ENCODE measurements at places on chromosomes 11 and 22.

GRCh38 chr11:21896216-21896615 lies 296.7 kb upstream of the ANO5 start:
- DNase-seq: no peak

- DNase-seq: no peak
These were observed 231.7 kb upstream of the CARD18 start for GRCh38 chr11:105371311-105371710.

- peak; percentile 71 for DNase-seq
These were observed 146.3 kb downstream of the WNT7B start for GRCh38 chr22:45830531-45831245.

GRCh38 chr22:27462190-27462589 lies 339.4 kb downstream of the MN1 start:
- DNase-seq: no peak

- peak; percentile 58 for DNase-seq
These were observed 22.6 kb downstream of the ARHGEF17 start for GRCh38 chr11:73330569-73331093.

GRCh38 chr22:36455571-36456463 lies 25.6 kb downstream of the TXN2 start:
- DNase-seq: no peak

GRCh38 chr22:41171996-41172395 lies 33.1 kb upstream of the L3MBTL2 start:
- no peak for DNase-seq

DNA sequence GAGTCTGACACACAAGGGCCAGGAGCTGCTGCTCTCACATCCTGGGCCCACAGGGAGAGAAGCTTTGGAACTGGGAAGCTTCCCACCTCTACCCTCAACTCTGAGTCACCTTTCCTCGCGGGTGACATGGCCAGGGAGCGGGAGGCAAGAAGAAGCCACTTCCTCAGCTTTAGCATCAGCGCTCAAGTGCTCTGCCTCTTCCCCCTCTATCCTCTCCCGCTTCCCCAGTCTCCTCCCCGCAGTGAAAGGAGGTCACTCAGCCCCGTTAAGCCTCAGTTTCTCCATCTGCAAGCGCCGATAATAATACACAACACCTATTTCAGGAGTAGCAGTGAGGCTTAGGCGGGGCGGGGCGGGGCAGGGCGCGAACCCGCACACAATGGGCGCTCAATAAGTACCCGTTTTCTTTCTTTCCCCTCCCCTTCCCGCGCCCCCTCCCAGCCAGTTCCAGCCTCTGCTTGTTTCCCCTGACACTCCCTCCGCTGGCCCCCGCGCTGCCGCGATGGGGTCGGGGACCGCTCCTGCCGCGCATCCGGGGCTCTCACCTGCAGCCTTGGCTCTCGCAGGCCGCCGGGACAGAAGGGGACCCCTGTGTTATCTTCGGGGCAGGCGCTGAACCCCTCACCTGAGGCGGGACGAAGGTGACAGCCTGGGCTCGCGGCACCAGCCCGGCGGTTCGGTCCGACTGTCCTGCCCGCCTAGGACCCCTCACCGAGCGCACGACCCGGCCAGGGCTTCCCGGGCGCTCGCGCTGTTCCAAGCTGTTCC lies 892 bp downstream of the GDPD5 start:
- DNase-seq: peak; percentile 40

- DNase-seq: no peak
These were observed 22.9 kb downstream of the GNAZ start for GRCh38 chr22:23093051-23093788.

DNA sequence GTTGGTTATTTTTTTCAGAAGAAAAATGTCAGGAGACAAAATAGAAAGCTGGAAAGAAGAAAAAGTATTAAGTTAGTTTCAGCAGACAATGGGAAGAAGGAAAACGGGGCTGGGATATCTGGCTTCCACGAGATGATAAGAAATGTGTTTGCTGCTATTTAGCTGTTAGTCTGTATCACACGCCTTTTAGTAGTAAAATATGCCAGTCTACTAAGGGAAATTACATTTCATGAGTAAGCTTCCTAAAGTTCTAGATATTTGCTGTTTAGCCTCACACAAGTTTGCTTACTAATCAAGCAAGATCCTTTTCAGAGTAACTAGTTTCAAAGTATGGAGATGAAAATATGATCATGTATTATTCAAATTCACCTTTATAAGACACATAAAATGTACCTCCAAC lies 1.5 kb downstream of the OR51B4 start:
- DNase-seq: no peak

DNA sequence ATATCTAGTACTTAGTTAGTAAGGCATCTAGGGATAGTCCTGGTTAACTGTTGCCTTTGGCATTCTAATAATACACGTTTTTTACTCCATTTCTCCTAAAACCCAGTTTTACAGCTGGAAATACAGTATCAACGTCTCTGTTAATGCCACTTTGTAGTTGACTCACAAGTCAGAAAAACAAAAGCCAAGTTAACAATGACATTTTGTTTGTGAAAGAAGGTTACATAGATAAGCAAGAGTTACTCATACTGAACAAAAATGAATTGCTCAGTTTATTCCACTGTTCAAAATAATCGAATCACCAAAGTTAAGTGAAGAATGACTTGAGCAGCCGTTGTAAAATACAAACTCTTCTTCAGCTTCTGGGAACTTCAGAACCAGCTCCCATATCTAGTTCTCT lies 540.3 kb downstream of the ETS1 start:
- DNase-seq: no peak

DNA sequence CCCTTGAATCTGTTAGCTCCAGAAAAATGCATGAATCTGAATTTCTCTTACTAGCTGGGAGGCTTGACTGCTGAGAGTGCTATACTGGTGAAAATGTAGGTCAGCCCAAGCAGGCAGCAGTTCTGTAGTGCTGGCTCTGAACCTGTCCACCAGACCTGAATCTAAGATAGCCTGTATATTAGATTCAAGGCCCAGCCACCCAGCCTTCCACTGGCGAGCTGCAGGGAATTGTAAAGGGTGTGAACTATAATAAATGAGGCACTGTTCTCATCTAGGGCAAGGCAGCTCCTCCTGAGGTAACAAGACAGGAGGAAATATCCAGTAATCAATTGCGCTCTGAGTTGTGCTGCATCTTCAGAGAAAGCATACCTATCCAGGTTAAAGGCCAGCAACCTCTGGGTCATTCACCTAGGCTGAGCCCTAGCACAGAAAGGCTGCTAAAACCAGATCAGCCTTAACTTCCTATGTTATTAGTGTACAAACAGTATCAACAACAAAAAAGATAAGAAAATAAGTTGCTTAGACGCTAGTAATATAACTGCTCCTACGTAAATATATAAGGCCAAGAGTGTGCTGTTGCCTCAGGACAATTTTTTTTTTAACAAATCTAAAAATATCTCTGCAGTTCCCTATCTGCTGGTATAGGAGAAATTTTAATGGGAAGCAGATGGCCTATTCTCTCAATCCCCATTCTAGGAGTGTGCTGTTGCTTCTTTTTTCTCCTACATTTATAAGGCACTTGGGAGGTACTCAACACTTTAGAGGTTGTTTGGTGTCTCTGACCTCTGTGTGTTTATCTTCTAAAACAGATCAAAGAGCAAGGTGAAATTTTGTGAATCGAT lies 63.0 kb downstream of the RELT start:
- DNase-seq: no peak

DNA sequence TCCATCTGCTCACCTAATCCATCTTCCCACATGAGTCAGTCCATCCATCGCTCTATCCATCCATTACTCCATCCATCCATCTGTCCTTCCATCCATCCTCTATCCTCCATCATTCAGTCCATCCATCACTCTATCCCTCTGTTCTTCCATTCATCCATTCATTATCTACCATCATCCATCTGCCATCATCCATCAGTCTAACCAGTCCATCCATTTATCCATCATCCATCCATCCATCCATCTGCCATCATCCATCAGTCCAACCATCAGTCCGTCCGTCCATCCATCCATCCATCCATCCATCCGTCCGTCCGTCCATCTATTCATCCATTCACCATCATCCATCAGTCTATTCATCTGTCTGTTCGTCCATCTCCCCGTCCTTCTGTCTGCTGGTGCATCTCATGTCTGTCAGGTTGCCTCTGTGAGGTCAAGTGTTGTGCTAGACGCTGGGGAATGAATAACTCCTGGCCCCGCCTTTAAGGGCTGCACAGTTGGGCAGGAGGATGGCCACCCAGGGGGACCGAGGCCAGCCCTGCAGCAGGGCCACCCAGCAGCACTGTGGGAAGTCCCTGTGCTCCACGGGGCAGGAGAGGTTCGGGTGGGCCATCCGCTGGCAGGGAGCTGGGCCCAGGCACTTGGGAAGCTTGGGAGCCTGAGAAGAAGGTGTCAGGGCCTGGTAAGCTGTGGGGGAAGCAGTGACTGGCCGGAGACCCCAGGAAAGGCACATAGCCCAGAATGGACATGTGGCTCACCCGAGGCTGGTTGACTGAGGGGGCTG lies 137.1 kb downstream of the CTTN start:
- no peak for DNase-seq

DNA sequence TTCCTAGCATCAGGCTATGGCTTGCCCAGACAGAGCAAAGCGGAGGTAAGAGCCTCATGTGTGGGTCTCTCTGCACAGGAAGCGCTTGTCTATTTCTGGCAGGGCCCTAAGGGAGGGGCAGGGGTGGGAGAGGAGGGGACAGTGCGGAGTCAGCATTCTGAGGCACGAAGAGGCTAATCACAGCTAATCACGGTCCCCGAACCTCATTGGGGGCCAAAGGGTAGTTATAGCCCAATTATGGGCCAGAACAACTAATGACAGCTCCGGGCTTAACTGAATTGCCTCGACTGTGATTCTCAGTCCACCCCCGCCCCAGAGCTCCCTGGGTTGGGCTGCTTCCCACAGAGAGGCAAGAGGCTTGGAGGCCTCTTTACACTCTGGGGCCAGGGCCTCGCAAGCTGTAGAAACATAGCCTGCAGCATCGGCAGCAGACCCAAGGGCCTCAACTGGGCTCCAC lies 72.7 kb upstream of the PRDM11 start:
- no peak for DNase-seq

GRCh38 chr22:44271732-44272400 lies 40.9 kb downstream of the SHISAL1 start:
- no peak for DNase-seq

GRCh38 chr11:114031246-114031966 lies 28.1 kb upstream of the ZBTB16 start:
- DNase-seq: no peak

DNA sequence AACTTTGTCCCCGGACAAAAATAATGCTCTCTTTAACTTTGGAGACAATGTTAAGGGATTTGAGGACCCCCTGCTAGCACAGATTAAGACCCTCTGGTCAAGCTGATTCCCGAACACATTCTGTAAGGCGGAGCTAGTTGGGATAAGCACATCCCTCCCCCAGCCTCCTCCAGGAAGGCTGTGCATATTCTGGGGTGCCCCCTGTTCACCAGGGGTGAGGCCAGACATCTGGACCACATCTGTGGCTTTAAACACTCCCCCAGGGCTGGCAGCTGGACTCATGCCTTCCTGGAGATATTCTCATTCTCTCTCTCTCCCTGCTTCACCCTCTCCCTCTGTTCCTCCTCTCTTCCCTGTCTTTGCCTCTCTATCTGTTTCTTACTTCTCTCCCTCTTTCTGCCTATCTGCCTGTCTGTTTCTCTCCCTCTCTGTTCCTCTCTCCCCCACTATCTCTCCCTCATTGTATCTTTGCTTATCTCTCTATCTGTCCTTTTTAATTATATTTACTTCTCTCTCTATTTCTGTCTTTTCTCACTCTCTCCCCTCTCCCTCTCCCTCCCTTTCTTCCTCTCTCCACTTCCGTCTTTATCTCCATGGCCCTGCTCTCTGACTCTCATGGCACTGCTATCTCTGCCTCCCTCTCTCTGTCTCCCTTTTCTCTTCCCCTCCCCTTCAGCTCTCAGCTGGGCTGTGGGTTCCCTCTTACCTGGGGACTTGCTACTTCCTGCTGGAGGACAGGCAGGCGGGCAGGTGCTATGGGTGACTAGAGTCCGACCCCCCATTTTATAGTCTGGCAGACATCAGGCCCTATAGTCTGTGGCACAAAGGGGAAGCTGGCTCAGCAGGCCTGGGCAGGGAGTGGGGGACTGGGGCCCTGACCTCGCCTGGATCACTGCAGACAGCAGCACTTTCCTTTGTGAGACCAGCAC lies at the start of gene CRYBB1:
CRYBB1 (minus strand) TSS at position 757 of the 929 bp plus-strand sequence. CDS start 1,708 bp downstream, outside the sequence.
- DNase-seq: peak; percentile 23

Measured in fibroblast of mammary gland (primary cell).